ENCODE measurements at places on chromosomes 6 and 20.

- no peak for DNase-seq
These were observed 317.9 kb upstream of the MARCKS start for GRCh38 chr6:113539202-113539601.

- no peak for DNase-seq
These were observed 662.8 kb downstream of the TBC1D32 start for GRCh38 chr6:120671519-120671918.

DNA sequence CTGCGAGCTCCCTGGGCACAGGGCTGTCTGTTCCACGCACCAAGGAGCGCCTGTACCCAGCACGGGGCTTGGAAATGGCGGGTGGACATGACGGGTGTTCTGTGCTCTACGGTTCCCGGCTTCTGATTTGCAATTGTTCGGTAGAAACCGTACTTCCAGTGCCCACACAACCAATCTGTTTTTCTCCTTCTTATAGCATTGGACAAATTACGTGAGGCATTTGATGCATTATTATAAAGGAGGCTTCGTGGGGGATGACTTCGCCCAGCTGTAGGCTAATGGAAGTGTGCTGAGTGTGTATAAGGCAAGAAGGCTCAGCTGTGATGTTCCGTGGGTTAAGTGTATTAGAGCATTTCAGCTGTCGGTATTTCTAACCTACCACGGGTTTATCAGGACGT is 9.8 kb upstream of the RPS21 start:
- DNase-seq, result no peak

DNA sequence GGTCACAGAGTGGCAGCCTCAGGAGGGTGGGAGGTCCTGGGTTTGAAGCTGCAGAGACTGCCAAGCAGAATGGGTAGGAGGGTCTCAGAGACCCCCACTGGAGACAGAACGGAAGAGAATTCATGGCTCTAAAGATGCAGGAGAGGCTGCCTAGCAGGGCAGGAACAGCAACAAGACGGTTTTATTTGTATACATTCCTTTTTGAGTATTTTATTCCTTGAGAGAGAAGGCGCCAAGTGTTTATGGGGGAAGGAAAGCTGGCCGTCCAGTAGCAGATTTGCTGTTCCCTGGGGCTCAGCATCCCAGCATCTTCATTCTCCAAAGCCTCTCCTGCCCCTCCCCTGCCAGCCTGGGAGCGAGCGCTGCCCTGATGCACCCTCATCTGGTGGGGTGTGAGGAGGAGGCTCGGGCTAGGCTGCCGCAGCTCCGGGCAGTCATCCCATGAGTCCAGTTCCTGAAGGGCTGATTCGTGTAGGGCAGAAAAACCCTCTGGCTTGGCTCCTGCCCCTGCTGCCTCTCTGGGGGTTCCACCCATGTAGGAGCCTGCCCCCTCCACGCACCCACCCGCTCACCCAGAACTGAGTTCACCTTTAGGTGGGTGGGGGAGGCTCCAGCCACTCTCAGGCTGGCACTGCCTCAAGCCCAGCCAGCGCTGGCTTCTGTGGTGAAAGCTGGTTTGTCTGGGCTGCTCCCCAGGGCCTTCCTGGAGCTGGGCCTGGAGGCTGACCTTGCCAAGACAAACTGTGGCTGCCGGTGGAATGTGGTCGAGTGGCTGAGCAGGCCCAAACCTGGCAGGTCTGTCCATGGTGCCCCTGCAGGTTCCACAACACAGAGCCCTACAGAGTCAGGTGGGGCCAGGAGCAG is 32.4 kb downstream of the CPXM1 start:
- no peak for DNase-seq

- DNase-seq, result no peak
These were observed at the start of gene TSHZ2 for GRCh38 chr20:52972190-52972937. TSHZ2 (plus strand) TSS chr20:52972358; CDS start chr20:52973294, 936 bp downstream.

DNA sequence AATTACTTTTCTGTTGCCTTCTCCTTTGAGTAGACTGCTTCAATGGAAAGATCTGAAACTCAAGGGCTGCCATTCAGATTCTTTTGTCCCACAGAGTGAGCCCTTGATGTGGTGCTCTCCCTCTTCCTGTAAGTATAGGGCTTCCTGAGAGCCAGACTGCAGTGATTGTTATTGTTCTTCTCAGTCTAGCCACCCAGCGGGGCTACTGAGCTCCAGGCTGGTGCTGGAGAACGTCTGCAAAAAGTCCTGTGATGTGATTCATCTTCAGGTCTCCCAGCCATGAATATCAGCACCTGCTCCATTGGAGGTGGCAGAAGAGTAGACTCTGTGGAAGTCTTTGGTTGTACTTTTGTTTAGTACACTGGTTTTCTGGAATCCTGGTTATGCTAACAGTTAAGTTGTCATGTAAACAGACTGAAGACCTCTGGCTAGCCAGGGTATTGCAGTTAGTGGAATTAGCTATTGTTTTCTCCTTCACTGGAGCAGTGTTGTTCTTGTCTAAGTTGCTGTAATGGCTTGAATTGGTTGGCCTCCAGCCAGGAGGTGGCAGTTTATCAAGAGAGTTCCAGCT is 240.9 kb downstream of the COL12A1 start:
- DNase-seq, result no peak

DNA sequence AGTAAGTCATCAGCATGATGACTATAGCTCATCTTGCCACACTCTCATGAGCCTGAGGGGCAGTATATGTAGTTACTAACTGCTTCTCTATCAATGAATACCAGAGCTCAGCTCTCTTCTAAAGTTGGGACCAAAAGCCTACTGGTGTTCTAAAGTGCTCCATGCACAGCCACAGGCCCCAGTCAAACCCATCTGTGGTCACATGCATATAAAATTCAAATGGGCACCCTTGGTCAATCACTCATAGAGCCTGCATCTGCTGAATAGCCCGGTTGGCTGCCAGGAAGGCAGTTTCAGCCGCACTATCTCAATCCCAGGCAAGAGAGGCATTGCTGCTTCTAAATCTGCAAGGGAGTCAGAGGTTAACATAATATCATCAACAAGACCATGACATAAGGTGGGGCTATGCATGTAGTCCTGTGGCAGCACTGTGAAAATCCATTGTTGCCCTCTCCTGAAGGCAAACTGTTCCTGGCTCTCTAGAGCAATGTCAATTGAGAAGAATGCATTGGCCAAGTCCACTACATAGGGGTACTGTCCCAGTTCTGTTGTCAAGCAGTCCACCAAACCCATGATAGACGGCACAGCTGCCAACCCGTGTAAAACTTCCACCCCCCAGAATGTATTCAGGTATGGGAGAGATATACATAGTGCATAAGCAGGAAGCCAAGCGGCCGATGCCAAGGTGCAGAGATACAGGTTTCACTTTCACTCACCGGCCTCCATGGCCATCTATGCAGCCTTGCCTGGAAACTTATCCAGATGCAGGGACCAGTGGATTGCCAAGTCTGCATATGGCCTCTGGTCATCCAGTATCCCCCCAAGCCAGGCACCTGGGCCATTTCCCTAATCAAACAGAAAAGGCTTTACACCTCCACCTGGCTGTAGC is 76.2 kb downstream of the ALDH8A1 start:
- DNase-seq, result no peak

GRCh38 chr6:24272553-24272952 is 85.3 kb downstream of the DCDC2 start:
- no peak for DNase-seq

DNA sequence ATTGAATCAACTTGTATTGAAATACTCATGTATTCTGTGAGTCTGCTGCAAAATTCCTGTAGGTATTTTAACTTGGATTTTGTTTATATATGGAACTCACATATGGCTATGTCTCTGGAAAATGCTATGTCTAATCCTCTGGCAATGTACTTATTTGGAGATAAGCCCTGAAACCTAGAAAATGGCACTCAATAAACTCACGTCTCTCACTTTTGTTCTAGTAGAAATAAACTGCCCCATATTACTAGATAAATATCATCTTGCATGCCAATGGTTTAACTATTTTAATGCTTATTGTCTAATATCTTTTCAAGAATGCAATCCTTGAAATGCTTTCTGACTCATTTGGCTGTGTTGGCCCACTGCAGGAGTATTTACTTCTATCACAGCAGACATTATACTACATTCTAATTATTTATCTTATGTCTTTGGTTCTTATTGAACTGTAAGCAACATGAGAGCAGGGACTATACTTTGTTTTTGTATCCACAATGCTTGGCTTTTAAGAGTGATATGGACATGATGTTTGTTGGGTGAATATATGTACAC is 292.2 kb upstream of the RSPO3 start:
- DNase-seq, result no peak

DNA sequence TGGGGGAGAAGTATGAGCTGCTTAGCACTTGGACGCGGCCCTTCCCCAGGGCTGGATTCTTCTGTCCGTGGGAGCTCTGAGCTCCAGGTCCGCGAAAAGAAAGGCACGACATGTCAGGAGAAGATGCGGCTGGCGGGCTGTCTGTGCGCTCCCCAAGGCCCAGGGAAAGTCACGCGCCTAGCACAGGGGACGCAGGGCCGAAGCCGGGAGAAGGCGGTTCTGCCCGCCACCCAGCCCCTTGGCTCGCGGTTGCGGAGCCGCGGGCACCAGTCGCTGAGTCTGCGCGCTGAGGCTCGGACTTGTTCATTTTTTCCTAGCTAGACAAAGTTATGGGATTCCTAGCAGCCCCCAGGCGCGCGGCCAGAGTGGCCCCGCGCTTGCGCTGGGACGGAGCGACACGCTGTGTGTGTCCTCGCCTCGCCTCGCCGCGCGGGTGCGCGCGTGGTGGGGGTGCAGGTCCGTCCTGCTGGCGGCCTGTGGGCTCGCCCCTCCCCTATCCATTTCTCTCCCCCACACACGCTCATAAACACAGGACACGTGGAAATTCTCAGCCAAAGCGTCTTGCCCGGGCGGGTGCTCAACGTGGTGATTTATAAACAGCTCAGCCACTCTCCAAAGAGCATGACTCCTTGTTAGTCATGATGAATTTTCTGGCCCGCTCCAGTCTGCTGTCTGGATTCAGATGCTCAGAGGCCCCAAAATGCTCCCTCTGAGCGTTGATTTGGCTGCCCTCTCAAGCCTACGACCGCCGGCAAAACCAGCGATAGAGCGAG is 1.9 kb upstream of the POU3F2 start:
- DNase-seq, result no peak

DNA sequence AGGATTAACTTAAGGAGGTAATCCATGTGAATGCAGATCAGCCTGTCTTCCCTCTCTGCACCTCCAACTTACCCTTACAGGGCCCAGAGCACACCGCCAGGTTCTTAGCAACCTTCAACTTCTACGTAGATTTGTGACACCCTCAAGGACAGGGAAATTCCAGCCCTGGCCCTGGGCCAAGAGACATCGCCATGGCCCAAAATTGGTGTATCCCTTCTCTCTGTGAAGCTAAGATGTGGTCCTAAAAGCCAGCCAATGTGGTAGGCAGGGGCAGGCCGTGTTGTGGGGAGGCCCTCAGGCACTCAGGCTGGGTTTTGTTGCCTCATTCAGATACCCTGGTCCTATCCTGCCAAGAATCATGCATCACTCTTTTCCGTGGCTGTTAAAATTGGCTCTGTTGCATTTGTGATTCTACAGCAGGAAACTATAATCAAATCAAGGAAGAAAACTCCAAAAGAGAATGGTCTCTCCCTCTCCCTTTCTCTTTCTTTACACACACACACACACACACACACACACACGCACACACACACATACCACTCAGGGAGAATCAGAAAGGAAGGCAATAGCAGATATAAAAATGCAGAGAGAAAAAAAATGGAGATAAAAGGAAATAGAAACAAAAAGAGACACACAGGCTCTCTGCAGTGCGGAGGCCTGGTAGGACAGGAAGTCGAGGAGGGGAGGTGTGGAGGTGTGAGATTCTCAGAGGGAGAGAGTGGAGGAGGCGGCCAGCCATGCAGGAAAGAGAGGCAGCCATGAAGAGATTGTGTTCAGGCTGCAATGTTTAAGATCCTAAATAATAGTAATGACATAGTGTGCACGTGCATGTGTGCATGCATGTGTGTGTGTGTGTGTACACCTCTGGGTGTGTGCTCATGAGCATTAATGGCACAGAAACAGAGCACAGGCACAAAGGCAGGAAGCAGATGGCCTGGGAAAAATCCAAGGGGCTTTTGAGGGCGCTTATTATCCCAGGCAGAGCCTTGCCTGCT is 201.8 kb upstream of the LRFN2 start:
- DNase-seq, result peak; percentile 7

DNA sequence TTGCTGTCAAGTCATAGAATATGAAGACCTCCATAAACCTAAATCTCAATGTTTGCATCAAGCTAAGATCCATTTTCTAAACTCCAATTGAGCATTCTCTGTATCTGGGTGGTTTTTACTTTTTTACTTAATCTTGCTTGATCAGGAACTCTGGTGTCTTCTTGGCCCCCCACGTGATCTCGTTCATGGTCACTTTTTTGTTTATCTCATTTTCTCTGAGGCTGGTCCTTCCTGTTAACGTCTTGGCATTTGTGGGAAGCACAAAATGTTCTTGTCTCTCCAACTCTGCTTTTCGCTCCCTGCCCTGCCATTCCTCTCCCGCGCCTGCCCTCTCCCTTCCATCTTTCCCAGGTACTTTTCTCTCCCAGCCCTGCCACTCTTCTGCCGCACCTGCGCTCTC is 14.0 kb upstream of the MAPRE1 start:
- no peak for DNase-seq
